NCI-H446 (cell line): ENCODE measurements at places on chromosomes 11 and 22.

DNA sequence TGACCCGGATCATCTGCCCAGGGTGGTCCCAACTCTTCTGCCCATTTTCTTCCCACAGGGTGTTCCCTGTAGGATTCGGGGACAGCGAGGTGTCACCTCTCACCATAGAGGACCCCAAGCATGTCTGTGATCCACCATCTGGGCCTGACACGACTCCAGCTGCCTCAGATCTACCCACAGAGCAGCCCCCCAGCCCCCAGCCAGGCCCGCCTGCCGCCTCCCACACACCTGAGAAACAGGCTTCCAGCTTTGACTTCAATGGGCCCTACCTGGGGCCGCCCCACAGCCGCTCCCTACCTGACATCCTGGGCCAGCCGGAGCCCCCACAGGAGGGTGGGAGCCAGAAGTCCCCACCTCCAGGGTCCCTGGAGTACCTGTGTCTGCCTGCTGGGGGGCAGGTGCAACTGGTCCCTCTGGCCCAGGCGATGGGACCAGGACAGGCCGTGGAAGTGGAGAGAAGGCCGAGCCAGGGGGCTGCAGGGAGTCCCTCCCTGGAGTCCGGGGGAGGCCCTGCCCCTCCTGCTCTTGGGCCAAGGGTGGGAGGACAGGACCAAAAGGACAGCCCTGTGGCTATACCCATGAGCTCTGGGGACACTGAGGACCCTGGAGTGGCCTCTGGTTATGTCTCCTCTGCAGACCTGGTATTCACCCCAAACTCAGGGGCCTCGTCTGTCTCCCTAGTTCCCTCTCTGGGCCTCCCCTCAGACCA, 24.0 kb downstream of the CSF2RB start:
- DNase-seq, result no peak

GRCh38 chr11:18313965-18314763, 7.8 kb downstream of the HPS5 start:
- no peak for DNase-seq

DNA sequence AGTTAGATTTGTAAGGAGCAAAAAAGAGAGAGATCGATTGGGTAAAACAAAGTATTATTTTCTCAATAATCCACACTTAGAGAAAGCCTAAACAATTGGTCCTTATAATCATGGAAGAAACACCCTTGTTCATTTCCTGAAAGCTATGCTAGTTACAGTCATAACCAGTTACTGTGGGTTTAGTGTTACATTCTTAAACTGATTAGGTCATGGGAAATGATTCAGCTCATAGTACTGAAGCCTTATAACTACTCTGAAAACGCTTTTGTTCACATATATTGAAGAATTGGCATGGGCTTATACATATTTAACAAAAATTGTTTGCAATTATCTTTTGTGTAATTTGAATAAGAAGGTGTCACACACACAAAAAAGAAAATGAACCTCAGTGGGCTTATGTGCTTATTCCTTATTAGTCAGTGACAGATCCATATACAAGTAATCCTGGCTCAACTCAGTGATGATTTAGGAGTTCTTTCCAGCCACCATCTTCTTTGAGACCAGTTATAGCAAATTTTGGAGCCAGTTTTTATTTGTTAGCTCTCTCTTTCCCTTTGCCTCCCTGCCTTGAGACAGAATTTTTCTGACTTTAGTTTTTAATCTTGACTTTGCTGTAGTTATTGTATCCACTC, 198.5 kb upstream of the CTSC start:
- no peak for DNase-seq

- DNase-seq, result no peak
Observed at GRCh38 chr11:114027926-114028325, 31.6 kb upstream of the ZBTB16 start.
